Mucosa of gallbladder (tissue), 1 donor: ENCODE measurements at places on chromosomes 4 and X.

GRCh38 chr4:183395395-183395794, 49.0 kb upstream of the CDKN2AIP start:
- no peak for DNase-seq

DNA sequence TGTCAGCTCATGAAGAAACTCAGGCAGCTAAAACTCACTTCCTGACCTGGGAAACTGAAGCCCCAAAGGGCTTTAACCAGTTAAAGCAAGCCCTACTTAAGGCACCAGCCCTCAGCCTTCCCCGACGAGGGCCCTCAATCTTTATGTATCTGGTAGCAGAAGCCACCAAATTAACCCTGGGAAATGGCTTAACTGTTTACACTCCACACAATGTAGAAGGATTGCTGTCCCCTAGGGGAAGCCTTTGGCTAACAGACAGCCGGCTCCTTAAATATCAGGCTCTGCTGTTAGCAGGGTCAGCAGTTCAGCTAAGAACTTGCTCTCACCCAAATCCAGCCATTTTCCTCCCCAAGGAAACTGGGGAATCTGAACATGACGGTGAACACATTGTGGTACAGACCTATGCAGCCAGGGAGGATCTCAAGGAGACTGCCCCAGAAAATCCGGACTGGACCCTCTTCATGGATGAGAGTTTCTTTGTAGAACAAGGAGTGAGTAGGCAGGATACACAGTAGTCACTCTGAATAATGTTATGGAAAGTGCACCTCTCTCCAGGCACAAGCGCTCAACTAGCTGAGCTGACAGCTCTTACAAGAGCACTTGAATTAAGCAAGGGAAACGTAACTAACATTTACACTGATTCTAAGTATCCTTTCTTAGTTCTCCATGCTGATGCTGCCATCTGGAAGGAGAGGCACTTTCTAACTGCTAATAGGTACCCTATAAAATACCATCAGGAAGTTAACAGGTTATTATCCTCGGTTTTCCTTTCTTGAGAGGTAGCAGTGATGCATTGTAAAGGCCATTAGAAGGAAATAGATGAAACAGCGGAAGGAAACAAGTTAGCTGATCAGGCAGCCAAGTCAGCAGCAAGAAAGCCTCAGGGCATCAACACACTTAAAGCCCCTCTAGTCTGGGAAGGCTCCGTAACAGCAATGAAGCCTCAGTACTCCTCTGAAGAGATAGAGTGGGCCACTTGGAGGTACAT, 9.6 kb upstream of the NAF1 start:
- DNase-seq: no peak

DNA sequence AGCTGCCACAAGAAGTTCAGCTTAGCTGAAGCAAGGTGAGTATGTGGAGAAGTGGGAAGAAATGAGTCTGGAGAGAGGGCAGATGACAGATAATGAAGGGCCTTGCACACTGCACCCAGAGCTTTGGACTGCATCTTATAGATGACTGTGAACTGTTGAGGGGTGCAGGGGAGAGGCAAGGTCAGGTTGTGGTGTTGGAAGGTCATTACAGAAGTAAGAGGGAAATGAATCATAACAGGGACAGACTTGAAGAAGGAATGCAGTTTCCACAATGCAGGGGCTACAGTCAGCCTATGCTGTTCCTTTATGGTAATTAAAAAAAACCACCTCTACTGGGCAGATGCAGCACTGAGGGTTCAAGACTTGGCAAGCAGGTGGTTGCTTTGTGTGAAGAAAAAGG, 4.8 kb upstream of the IGFBP7 start:
- DNase-seq: no peak

- no peak for DNase-seq
These were observed 186.9 kb downstream of the LRBA start for GRCh38 chr4:150828159-150828558.

DNA sequence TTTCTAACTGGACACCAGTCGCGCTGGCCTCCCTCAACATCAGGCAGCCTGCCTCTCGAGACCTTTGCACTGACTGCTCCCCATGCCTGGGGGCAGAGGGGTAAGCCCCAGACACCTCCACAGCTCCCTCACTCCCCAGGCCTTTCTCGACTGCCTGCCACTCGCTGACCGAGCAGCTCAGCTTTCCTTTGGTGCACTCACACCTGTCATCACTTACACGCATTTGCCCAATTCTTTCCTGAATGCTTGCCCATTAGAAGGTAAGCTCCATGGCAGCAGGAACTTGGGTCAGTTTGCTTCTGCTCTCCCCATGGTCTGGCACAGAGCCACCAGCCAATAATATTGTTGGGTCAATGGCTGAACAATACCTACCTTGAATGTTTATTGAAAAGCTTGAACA, 32.2 kb upstream of the PROM1 start:
- DNase-seq: no peak

GRCh38 chr4:1092026-1092982, 21.1 kb downstream of the RNF212 start:
- DNase-seq: no peak

GRCh38 chrX:70432936-70433847, 10.1 kb downstream of the GDPD2 start:
- no peak for DNase-seq
